ENCODE measurements at places on chromosomes 3 and 15.

DNA sequence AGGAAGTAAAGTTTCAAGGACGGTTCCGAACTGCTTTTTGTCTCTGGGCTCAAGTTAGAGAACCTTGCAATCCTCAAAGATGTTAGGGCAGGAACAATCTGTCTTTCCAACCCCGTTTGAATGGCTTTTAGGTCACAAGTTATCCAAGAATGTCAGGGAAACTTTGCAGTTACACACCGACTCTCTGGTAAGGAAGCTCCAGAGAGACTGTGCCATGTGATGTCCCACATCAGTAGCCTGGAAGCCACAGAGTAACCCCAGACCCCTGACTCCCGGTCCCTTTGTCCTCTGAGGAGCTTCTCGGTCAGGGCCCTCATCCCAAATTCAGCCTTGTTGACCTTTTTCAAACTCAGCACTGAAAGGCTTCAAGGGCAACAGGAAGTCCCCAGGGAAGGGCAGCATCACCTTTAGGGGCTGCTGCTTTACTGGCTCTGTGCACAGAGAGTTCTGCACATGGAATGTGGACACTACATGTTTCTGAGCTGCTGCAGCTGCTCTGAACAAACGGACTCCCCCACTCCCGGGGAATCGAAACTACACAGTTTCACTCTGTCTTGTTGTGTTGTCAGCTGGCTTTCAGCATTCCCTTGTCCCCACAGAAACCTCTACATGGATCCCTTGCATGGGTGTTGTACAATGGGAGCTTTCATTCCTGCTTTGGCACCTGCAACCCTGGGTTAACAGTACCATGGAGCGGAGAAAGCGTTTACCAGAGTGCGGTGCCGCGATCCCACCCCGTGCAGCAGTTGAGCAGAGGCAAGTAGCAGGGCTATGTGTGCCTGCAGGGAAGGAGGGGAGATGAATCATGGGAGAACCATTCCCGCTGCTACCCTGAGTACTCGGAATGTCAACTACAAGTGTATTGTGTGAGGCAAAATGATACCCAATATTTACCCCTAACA is 408.2 kb upstream of the THBS1 start:
- DNase-seq, result no peak

DNA sequence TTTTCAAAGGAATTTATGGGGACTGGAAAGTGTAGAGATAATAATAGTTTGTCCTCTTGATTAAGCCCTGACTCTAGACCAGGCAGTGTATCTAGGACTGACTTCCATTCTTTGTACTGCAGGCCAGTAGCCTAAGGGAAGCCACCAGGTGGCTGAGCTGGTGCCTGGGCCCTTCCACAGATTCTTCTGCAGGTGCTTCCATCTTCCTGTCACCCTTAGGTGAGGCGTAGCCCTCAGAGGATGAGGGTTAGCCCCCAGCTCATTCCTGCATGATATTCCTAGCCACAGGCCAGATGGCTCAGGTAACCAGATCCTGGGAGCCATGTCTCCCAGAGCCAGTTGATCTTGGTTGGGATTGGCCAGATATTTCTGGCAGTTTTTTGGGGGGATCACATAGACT is 169.0 kb upstream of the IL12A start:
- no peak for DNase-seq

GRCh38 chr3:24678021-24678420 is 183.4 kb upstream of the THRB start:
- DNase-seq, result no peak

- DNase-seq, result no peak
Measured at GRCh38 chr15:74268020-74268419, 31.9 kb downstream of the CCDC33 start.

DNA sequence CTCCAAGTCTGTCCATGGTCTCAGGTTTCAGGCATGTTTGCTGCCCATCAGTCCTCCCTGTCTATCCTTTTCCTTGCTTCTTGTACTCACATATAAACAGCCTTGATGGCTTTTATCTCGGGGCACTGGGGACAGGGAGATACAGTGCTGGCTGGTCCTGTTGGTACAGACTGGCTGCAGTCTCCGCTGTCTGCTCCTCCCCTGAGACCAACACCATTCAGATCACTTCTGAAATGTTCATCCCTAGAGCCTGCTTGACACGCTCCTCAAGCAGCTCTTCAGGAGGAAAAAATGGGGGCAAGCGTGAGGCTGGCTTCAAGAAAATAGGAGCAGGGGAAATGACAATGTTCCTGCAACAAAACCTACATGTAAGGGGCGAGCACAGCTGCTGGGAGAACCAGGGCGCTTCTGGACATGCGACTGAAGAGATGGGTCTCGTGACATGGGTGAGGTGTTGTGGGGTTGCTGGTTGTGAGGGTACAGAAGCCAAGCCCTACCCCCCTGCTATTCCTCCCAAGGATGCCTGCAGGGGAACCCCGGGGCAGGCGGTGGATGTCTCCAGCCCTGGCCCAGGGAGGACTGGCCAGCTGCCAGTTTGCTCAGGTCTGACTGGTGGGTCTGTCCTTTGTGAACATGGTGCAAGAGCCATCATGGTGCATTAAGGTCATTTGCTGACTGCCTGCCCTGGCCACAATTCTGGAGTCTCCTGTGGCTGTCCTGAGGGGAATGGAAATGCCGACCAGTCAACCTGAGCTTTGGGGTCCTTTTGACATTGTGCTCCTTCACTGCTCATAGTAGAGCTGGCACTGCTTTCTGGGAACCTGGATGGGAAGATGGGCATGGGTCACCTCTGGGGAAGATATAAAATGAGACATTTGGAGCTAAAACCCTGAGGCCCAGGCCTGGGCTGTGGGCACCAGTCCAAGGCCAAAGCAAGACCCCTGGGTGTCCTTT is 40.1 kb downstream of the KY start:
- no peak for DNase-seq
